ENCODE measurements at places on chromosomes 2 and 18.

DNA sequence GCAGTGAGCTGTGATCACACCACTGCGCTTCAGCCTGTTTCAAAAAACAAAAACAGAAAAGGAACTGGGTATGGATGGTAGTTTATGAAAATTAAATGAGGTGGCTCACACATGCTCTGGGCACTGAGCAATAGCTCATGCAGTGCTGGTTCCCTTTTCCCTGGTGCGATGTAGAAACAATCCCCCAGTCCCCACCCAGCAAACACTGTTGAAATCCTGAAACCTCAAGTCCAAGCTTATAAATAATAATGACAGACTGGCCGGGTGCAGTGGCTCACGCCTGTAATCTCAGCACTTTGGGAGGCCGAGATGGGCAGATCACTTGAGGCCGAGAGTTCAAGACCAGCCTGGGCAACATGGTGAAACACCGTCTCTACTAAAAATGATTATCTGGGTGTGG is 55.4 kb upstream of the SMAD2 start:
- DNase-seq: no peak

DNA sequence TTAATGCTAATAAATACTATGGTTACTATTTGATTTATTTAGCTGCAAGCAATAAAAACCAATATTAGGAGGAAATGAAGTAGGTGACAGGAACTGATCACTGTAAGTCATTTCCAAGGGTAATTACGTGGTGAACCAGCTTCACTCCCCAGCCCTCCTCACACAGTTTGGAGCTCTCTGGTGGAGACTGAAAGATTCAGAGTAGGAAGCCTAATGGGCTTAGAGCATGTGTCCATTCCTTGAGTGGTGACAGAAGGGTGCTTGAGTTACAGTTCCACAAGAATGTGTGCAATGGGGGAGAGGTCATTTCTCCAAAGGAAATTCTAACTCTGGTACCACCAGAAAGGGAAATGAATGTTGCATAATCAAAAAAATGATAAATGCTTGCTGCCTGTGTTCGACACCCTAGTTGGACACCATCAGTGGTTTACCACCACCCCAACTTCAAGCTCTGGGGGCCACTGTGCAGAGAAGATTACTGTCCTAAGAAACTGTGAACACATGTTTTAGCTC is 285.1 kb upstream of the MMADHC start:
- DNase-seq: no peak

- DNase-seq: no peak
Measured at GRCh38 chr2:240714747-240715725, 23.4 kb downstream of the AQP12A start.

GRCh38 chr2:9760902-9761228 is 82.4 kb upstream of the TAF1B start:
- no peak for DNase-seq

GRCh38 chr2:160473468-160474318 is 19.9 kb downstream of the RBMS1 start:
- DNase-seq: no peak

DNA sequence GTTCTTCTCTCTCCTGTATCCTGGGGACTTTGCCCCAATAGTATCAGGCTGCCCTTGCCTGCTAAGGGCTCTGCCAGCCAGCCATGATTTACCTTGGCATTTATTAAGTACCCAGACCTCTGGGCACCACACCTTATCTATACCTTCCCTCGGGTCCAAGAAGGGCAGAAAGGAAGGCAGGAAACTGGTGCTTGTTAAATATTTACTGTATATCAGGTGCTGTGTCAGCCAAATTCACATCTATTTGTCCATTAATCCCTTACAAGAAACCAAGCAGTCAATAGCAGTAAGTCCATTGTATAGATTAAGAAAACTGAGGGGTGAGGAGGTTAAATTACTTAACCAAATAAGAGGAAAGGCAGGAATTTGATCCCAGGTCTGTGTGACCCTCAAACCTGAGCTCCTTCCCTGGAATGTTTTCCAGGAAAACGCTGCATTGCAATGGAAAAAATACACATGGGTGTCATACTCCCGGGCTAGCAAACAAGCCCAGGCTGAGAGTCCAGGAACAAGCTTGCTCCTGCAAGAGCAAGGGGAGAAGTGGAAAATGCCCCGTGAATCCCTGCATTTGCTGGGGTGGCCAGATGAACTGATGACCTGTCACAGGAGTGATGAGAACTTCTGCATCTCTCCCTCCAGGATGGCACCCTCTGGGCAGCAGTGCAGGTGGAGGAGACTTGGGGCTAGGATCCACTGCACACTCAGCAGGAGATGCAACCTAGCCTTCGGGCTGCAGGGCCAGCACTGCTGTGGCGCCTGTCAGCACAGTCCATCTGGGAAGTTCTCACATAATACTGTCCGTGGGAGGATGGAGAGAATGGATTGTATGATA is 30.4 kb downstream of the CIB4 start:
- DNase-seq: no peak

GRCh38 chr2:48471048-48471474 is 58.9 kb upstream of the STON1 start:
- DNase-seq: no peak

DNA sequence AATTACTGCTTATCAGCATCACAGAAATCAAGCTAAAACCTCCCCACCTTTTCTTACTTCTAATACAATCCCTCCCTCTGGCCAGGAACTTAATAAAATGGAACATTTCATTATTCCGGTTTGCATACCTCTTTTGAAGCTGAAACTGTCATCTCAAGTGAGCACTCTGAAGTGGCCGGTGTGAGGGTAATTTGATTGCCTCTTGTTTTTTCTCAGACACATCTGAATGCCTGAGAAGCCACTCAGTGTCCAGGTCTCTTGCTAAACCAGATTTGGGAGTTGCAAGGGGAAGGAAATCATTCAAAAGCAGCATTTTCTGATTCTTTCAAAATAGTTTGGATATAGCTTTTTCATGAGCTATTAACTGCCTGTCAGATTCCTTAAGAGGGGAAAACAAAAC is 190.3 kb downstream of the C1D start:
- no peak for DNase-seq

DNA sequence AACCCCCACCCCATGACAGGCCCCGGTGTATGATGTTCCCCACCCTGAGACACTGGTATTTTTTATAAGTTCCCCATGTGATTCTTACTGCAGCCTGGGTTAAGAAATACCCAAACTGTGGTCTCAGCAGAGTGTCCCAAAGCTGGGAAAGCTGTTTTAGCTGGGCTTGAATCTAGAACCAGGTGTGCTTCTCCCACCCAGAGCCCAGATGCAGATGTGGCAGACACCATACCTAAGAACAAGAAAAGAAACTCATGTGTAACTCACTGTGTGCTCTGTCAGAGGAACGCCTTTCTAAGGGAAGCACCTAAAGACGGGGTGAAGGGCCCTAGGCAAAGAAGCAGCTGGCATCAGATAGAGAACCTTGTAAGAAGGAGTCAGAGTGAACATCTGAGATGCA is 23.9 kb downstream of the DOK1 start:
- no peak for DNase-seq

- DNase-seq: no peak
Measured at GRCh38 chr18:63180971-63181376, 138.6 kb downstream of the BCL2 start.

- DNase-seq: no peak
Measured at GRCh38 chr18:46711444-46711863, 45.4 kb downstream of the ST8SIA5 start.

GRCh38 chr2:135030826-135031225 is 16.4 kb downstream of the MAP3K19 start:
- DNase-seq: no peak

DNA sequence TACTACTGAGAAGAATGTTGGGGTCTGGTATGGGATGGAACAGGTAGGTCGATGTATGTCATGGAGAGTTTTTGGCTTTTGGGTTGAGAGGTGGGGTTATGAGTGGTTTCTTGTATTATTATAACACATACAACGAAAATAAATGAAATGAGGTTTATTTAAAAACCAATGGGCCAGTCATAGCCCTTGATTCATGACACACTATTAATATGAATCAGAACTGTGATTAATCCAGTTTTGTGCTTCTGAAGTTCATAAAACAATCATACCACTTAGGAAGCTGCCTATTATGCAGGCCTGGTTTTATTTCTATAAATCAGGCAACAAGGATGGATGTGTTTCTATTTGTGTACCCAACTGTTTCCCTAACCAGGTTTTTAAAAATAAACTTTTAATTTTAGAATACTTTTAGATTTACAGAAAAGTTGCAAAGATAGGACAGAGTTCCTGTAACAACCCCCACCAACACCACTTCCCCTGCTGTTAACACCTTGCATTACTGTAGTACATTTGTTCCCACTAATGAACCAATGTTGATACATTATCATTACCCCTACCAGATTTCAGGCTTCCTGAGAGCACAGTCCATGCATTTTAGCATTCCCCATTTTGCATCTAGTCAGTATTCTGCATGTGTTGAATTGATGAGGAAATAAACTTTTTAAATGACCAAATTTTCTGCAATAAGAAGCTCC is 37.5 kb upstream of the NCOA1 start:
- DNase-seq: no peak

GRCh38 chr2:59789523-59789922 is 763.9 kb downstream of the BCL11A start:
- no peak for DNase-seq

GRCh38 chr2:141493936-141494335 is 636.9 kb downstream of the LRP1B start:
- DNase-seq: no peak

All from stimulated activated CD4-positive, alpha-beta T cell treated with anti-CD3 and anti-CD28 coated beads, TNF-alpha, amount 100 ng/mL, for 24 hours (primary cell).